Spleen (tissue), 13 donors: ENCODE measurements at places on chromosomes 6 and 20. TPM values are rescaled to one million over a fixed set of nuclear protein-coding genes. Genes with fewer than 3 reads are reported as not detected.

Gene PIGU
- total RNA-seq, result 14.2 TPM

Gene PKIG
- total RNA-seq, result 53.1 TPM

Gene L3MBTL1
- total RNA-seq, result 12.1 TPM

Gene GJA10
- not detected for total RNA-seq

Gene STK35
- total RNA-seq, result 25.4 TPM

Gene HRH3
- total RNA-seq, result not detected

Gene BMP2
- 18.5 TPM for total RNA-seq

Gene PGBD1
- total RNA-seq, result 3.5 TPM

Gene SNX14
- 149 TPM for total RNA-seq

Gene VIP
- 7.4 TPM for total RNA-seq

Gene SNAP91
- 1.9 TPM for total RNA-seq

Gene HS3ST5
- total RNA-seq, result not detected

Gene PHF20
- 89.9 TPM for total RNA-seq

Gene COL11A2
- 2.4 TPM for total RNA-seq

Gene SYNDIG1
- 3.5 TPM for total RNA-seq

Gene BIRC7
- total RNA-seq, result 1.2 TPM

Gene PSORS1C2
- total RNA-seq, result not detected

Gene EGFL8
- 14.1 TPM for total RNA-seq

Gene CTCFL
- not detected for total RNA-seq

Gene RNF182
- total RNA-seq, result 0.63 TPM

Gene PTCRA
- total RNA-seq, result 15.5 TPM

Gene KCNQ5
- 6.5 TPM for total RNA-seq

Gene CCM2L
- total RNA-seq, result 89.4 TPM

Gene PAK5
- total RNA-seq, result not detected

Gene SRSF12
- 0.12 TPM for total RNA-seq

Gene BTNL2
- total RNA-seq, result not detected

Gene SPTLC3
- total RNA-seq, result 12.3 TPM

Gene ZNF165
- 1.5 TPM for total RNA-seq

Gene SOD2
- 163 TPM for total RNA-seq

Gene PTPRA
- 56.4 TPM for total RNA-seq

Gene TAP2
- 99.3 TPM for total RNA-seq

Gene LPA
- total RNA-seq, result not detected

Gene FNDC11
- 1.2 TPM for total RNA-seq

Gene SIRPG
- 11.2 TPM for total RNA-seq

Gene SLC4A11
- total RNA-seq, result 1.6 TPM

Gene OPRM1
- not detected for total RNA-seq

Gene FAM8A1
- total RNA-seq, result 17.0 TPM

Gene AHCY
- total RNA-seq, result 41.7 TPM

Gene TTBK1
- 0.09 TPM for total RNA-seq

Gene ZC2HC1B
- 0.85 TPM for total RNA-seq

Gene LAMA4
- 1.0 TPM for total RNA-seq

Gene TREM2
- 0.97 TPM for total RNA-seq
